Stimulated activated memory B cell treated with anti-CD40 and anti-IgM and Interleukin-4, amounts not matched to agents 10 μg/mL and 1 μg/mL and 100 μg/mL, for 72 hours (primary cell): ENCODE measurements at places on chromosomes 1 and 21.

GRCh38 chr1:39407896-39408640, 83.4 kb upstream of the BMP8A start:
- ATAC-seq = no peak

- peak; percentile 62 for ATAC-seq
Measured at GRCh38 chr1:41726899-41727748, 191.6 kb downstream of the HIVEP3 start.

DNA sequence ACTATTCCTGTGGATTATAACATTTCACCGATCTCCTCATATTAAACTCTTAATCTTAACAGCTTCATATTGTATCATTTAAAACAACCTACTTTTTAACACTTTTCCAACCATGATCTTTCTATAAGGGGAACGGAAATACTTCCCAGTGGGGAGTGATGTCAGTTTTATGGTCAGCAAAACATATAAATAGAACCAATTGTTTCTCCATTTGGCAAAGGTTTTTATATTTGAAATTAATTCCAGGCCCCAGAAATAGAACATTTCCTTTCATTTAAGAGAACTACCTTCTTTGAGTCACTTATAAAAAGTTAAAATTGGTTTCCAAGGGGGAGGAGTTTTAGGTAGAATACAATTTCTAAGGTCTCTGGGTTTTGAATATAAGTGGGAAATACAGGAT, 189.6 kb downstream of the TGFBR3 start:
- no peak for ATAC-seq

DNA sequence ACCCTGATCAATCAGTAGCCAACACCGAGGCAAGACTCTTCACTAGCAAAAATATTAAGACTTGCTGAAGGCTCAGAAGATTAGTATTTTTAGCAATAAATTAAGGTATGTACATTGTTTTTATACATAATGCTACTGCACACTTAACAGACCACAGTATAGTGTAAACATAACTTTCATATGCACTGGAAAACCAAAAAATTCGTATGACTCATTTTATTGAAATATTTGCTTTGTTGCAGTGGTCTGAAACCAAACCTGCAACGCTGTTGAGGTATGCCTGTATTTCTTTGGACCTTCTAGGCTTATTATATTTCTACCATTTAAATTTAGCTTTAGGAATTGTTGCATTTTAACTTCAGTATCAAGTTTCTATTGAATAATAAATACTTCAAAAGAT, 65.8 kb upstream of the BCL9 start:
- ATAC-seq = no peak

GRCh38 chr1:241355311-241356010, 1.5 kb downstream of the RGS7 start:
- ATAC-seq = no peak

DNA sequence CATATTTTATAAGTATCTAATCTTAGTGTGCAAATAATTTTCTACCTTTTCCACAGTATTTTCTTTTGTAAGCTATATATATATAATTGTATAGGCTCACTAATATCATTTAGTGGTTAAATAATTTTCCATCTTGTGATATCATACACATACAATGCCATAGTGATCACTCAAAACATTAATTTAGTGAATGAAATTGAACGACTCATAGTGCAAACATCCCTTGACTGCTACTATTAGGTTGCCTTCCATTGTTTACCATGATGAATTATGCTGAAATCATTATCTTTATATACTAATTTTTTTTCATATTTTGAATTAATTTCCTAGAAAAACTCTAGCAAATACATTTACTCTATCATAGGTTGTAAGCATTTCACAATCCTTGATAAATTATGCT, 127.1 kb downstream of the PCNX2 start:
- no peak for ATAC-seq
